ENCODE measurements at places on chromosomes 12 and 14.

DNA sequence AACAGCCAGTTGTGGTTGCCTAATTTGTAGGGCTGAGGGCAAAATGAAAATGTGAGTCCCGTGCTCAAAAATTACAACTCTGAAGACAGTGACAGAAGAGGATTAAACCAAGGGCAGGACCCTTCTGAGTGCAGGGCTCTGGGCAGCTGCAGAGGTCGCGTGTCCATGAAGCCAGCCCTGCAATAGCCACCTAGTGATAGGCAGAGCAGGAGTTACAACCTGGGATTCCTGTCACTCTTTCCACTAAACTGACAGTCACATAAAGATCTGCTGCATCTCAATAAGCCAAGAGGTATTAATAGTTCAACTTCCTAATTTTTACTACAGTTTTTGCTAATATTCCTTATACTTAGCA, 94.1 kb downstream of the SLC2A13 start:
- no peak for DNase-seq

DNA sequence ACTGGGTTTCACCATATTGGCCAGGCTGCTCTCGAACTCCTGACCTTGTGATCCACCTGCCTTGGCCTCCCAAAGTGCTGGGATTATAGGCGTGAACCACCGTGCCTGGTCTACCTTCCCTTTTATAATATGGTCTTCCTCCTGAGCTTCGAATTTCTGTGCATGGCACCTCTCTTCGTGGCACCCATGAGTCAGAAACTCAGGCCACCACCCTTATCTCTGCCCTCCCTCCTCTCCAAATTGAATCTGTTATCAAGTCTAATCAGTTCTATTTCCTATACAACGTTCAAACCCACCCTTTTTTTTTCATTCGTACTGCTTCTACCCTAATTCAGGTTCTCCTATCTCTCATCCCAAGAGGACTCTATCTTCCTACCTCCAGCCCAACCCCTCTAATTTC, 5.0 kb upstream of the TINF2 start:
- no peak for DNase-seq

GRCh38 chr12:122205053-122205925, 1.8 kb downstream of the B3GNT4 start:
- DNase-seq, result no peak

DNA sequence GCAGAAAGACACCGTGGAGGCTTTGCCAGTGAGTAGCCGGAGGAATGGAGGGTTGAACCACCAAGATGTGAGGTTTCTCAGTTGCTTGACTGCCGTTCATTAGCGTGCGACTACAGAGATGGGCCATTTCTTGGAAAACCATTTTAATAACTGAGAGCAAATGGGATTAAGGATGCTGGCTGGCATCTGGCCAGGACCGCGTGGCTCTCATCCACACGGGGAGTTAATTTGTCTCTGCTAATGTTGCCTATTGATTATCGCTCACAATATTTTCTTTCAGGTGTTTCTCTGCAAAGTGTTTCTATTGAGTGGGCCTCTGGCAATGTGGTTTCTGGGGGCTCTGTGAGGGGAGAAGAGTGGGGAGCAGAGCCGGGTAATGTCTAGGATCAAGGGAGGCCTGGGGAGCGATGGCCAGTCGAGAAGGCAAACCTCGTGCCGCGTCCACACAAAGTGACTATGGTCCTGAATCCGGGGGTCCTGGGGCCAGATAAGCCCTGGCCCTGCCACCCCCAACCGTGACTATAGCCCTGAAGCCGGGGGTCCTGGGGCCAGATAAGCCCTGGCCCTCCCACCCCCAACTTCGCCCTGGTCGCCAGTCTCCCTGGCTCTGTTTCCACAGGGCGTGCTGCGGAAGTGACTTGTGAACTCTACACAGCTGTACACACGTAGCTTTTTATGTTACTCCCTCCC, 110.6 kb downstream of the PRMT8 start:
- no peak for DNase-seq

DNA sequence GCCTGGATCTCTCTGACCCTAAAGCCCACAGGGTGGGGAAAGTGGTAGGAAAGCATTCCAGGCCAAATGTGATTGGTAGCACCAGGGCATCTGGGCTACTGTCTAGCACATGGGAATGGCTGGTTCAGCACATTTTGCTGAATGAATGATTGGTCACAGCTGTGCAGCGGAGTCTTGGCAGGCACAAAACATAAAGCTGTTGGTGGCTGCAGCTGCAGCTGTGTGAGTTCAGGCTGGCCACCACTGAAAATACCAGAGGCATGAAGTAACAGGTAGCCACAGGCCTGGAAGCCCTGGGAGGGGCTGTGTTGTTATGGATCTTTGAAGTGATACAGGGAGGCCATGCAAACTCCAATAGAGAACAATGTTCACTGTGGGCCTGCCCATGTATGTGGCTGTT, 72.7 kb downstream of the MYRFL start:
- DNase-seq, result no peak

DNA sequence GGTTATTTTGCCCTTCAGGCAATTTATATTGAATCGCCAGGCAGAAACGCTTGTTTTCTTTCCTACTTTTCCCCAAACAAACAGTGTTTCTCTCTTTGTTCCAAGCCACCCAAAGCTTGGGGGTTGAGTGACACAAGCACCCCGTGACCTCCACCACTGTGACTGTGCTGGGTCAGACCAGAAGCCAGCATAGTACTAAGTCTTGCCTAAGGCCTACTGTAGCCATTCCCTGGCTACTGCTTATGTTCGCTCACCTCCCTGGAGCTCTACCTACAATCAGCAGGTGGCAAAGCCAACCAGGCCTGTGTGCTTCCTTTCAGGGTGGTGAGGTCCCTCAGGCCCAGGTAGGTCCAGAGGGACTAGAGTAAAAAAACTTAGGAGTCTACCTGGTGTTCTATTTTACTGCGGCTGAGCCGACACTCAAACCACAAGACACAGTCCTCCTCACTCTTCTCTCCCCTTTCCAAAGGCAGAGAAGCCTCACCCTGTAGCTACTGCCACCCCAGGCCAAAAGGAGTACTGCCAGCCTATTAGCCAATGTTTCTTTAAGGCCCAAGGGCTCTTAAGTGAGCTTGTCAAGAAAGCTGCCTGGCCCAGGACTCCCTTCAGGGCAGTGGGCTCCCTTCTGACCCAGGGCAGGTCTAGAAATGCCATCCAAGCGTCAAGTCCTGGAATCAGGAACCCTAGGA, 411.8 kb upstream of the MIS18BP1 start:
- DNase-seq, result no peak

DNA sequence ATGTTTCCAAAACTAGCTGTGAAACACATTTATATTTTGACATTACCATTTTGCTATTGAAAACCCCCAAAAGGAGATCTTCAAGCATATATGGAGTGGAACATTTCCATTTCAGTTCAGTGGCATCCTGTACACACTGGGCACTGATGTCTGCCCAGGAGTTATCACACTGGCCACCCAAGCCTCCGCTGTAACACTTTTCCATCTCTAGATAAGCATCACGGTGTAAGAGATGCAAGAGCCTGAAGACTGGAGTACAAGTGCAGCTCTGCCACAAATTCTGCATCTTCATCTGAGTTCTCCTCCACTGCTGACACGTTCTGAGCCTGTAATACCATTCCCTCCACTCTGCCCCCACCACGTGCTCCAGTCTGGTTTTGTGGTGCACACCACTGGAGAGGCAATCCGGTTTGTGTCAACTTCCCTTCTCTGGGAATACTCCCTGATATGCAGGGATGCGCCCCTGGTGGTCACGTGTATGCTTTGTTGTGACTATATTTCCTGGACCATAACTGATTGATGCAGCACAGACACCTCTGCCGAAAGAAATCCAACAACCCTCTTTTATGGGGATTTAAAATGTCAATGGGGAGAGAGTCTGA, 12.7 kb downstream of the SPTLC2 start:
- DNase-seq, result no peak

GRCh38 chr14:99225436-99226203, 46.4 kb downstream of the BCL11B start:
- no peak for DNase-seq

DNA sequence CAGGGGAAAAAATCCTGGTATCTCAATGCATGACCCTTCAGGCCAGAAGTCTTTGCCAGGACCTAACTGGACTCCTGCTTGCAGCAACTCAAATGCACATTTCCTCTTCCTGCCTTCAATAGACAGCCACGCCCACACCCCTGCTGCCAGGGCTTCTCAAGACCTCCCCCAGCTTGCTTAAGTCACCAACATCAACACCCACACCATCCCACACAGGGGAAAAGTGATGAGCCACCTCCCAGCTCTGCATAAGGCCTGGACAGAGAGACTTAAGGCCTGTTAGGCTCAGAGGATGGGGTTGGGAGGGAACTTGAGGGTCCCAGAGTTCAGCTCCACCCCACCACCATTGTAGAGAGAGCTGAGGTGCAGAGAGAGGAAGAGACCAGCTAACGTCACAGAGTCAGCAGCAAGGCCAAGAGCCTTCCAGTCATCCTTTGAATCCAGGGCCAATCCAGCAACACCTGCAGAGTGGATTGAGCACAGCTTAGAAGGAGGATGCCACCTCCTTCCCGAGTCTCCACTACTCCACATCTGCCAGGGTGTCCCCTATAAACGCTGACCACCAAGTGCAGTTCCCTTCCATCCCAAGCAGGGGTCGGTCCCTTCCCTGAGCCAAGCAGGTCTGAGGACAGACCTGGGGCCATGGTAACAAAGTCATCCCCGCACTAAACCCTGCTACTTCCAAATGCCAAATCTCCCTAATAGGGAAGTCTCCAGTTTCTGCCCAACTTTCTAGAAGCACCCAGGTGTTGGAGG, 50.0 kb downstream of the KDM2B start:
- DNase-seq, result peak; percentile 34

GRCh38 chr14:79064214-79064613, 894.0 kb downstream of the NRXN3 start:
- no peak for DNase-seq

DNA sequence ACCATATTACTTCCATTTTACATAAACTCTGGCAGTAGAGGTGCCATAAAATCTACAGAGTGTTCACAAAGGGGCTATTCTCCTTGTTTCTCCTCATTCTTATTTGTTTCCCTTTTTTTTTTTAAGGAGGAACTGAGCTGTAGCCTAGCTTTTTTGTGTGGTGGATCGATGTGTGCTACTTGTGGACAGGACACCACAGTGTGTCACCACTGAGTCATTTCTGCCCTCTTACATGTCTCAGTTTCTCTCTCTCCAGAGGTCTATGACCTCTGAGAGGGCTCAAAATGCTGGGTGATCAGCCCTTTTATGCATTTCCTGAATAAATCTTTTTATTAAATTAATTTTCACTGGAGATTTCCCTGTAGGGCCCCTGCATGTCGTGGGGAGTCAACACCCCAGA, 370.2 kb downstream of the ADGRD1 start:
- DNase-seq, result no peak

DNA sequence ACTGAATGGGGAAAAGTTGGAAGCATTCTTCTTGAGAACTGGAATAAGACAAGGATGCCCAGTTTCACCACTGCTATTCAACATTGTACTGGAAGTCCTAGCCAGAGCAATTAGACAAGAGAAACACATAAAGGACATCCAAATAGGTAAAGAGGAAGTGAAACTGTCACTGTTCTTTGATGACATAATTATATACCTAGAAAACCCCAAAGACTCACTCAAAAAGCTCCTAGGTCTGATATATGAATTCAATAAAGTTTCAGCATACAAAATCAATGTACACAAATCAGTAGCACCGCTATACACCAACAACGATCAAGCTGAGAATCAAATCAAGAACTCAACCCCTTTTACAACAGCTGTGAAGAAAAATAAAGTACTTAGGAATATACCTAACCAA, 157.3 kb upstream of the DDHD1 start:
- no peak for DNase-seq

- DNase-seq, result no peak
Observed at GRCh38 chr12:122018457-122018856, 3.2 kb upstream of the BCL7A start.

DNA sequence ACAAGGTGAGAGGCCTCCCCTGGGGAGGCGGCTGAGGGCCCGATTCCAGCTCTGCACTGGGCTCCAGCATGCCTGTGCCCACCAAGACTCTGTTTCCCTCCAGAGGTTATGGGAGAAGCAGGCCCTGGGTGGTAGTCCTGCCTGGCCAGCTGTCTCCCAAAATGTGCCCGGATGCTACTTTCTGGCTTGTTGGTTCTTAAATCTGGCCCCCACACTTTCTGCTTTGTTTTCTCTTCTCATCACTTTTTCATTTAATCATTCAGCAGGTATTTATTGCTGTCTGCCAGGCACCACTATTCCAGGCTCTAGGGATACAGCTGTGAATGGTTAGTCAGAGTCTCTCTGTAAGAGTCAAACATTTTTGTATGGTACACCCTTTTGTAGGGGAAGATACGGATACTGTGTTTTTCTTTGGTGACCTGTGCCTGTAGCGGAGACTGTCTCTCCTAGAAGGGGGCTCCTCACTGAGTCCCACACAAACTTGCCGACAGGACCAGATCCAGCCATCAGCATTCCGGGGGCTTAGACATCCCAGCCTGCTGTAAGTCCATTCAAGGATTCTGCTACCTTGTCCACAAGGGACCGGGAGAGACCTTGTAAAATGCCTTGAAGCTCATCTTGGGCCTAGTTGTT, 3.8 kb downstream of the DHRS2 start:
- DNase-seq, result no peak

DNA sequence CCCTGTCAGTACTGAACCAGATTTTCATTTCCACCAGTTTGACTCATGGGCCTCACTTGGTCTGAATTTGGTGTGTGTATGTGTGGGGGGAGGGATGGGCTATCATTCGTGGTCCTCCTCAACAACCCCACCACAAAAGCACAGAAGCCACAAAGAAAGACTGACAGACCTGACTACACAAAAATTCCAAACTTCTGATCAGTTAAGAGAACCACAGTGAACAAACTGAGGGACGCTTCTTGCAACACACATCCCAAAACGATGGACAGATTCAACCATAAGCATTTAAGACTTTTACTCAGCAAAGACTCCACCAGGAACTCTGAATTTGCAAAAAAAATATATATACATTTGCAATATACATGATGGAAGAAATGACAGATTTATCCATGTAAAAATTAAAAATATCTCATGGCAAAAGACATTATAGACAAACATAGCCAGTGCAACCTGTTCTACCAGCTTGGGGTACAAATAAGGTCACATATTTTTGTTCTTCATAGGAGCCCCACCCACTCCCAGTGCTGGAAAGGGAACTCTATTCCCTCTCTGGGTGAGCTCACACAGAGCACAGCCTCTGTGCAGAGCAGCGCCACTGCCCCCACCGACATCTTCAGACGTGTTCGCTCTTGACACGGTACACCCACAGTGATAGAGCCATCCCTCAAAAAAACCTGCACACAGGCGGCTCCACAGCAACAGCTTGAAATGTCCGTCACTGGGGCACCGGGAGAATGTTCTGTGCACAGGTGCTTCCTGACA, 49.7 kb downstream of the JAG2 start:
- no peak for DNase-seq

- no peak for DNase-seq
Observed at GRCh38 chr12:25376407-25376806, 125.7 kb upstream of the KRAS start.

DNA sequence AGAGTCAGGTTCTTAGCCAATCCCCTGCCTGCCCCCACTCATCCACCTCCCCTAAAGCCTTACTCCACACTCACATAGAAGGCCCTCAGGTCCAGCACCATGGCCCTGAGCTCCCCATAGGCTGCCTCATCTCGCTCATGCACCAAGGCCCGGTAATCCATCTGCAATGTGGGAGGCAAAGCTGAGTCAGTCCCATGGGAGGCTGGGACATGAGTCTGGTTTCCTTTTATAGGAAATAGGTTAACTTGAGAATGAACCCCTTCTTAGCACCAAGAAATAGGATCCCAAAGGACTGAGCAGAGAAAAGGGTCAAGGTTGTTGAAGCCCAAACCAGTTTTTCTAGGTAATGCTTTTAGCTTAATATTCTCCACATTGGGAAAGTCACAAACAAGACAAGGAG, 2.1 kb upstream of the EMC9 start:
- no peak for DNase-seq

- DNase-seq, result no peak
Observed at GRCh38 chr14:105859717-105860614, 333.6 kb downstream of the TMEM121 start.
